ENCODE measurements at places on chromosomes 6 and 20. TPM values are rescaled to one million over a fixed set of nuclear protein-coding genes. Genes with fewer than 3 reads are reported as not detected.

GPX5 gene
- total RNA-seq = not detected

- no peak for DNase-seq
Measured at GRCh38 chr6:45645302-45645701, 267.6 kb upstream of the SUPT3H start.

WFDC10B gene
- total RNA-seq = not detected

DNA sequence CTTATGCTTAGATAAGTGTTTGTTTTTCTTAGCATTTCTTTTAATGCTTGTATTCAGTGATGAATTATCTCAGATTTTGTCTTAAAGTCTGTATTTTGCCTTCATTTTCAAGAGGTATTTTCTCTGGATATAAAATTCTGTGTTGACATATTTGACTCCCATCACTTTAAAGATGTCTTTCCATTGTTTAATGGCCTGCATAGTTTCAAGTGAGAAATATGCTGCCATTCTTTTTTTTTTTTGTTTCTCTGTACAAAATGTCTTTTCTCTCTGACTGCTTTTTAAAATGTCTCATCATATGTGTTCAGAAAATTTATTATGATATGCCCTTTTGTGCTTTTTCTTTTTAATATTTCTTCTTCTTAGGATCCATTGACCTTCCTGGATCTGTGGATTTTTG, 578.0 kb upstream of the NOX3 start:
- DNase-seq = no peak

GRCh38 chr6:133542056-133542821, 301.1 kb downstream of the EYA4 start:
- no peak for DNase-seq

HLA-DRA gene
- 92.8 TPM for total RNA-seq

BMP2 gene
- 13.8 TPM for total RNA-seq

DNA sequence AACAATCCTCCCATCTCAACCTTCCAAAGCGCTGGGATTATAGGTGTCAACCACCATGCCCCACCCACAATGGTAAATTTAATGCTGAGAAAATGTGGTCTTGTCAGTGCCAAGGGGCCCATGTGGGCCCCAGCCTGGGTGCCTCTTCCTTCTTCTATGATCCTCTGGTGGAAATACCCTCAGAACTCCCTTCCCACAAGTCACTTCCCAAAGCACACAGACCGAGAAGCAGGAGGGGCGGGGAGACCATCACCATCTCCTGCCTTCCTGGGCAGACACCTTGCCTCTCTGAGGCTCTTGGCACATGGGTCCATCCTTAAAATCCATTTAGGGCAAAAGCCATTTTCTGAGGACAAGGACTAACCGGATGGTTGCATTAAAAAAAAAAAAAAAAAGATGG, 59.0 kb downstream of the NOL4L start:
- no peak for DNase-seq

VNN1 gene
- 0.89 TPM for total RNA-seq

DNA sequence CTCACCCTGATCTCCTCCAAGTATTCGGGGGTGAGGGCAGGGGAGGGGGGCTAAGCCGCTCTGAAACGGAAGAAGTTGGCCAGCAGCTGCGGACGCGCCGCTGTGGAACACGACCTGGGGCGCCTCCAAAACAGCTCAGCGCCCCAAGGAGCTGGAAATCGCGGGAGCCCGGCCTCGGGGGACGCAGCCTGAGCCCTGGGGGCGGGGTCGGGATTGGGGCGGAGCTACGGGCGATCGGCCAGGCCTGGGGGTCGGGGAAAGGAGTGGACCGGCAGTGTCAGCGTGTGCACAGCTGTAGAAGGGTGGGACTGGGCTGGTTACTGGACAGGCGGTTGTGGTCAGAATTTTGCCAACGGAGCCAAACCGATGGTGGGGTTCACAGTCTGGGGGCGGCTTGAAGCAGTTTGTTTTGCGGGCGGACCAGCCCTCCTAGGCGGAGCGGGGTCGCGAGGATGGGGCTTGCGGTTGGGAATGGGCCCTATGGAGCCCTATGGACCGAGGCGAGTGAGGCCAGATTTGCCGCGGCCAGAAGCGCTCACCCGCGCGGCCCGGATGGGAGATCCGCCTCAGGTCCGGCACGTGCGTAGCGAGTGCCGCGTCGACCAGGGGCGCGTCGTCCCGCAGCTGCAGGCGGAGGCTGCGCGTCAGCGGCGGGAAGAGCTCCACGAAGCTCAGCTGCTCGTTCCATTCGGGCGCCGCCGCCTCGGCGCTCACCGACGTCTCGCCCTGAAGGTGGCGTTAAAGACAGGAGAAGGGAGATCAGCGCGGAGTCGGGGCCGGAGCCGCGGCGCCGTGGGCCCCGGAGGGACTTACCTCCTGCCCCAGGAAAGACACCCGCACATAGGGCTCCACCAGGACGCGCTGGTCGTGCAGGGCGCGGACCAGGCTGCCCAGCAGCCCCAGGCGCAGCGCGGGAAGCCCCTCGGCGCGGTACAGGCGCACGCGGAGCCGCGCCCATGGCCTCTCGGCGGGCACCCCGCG, 14.3 kb upstream of the SPAG4 start:
- peak; percentile 33 for DNase-seq

DNA sequence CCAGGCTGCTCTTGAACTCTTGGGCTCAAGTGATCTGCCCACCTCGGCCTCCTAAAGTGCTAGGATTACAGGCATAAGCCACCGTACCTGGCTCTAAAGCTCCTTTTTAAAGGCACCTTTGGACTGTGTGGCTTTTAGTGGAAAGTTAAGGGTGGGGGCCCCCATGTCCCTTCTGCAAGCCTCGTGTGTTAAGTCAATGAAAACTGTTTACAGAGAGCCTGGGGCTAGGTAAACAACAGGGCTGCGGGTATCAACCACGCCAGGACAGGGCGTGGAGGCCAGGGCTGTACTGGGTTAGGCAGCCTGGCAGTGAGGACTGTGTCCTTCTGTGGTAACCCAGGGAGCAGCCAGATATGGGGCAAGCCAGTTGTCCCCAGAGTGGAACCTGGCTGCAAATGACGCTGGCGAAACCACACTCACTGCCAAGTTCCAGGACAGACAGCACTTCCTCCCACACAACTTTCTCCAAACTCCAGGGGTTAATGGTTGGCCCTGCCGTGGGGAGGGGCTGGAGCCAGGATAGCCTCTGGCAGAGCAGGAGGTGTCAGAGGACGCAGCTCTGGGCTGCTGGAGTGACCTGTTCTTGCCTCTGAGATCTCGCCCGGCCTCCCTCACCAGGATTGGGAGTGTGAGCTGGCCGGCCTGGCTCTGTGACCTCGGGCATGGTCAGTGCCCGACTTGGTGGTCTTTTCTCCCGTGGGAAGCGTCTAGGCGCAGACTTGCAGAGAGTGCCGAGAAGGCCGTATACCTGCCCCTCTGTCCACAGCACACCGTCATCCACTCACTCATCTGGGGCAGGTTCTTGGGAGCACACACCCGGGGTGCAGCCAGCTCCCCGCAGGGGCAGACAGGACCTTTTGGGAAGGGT, 3.2 kb downstream of the SLC17A9 start:
- DNase-seq = no peak

DNA sequence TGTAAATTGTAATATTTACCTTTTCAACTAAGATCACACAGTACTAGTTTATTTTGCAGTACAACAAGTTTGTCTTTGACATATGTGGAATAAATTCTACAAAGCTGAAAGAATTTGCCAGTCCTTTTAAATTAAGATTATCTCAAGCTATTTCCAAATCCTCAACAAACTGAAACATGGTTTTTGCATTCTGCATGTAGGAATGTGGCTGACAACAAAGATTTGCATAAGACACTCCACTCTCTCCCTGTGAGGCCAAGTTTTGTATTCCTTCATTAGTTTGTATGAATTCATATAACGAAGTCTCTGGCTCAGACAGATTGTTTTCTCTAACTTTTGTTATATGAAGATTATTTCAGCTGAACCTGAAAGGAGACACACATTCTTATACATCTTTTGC, 124.1 kb upstream of the THEMIS start:
- peak; percentile 39 for DNase-seq

SLCO4A1 gene
- 6.3 TPM for total RNA-seq

GRCh38 chr6:123439371-123439770, 197.4 kb downstream of the TRDN start:
- DNase-seq = no peak

PTK7 gene
- 121 TPM for total RNA-seq

SERPINB6 gene
- total RNA-seq = 36.9 TPM

GRCh38 chr6:37177077-37177934, 7.4 kb downstream of the PIM1 start:
- DNase-seq = no peak

DCDC2 gene
- total RNA-seq = 1.2 TPM

DNA sequence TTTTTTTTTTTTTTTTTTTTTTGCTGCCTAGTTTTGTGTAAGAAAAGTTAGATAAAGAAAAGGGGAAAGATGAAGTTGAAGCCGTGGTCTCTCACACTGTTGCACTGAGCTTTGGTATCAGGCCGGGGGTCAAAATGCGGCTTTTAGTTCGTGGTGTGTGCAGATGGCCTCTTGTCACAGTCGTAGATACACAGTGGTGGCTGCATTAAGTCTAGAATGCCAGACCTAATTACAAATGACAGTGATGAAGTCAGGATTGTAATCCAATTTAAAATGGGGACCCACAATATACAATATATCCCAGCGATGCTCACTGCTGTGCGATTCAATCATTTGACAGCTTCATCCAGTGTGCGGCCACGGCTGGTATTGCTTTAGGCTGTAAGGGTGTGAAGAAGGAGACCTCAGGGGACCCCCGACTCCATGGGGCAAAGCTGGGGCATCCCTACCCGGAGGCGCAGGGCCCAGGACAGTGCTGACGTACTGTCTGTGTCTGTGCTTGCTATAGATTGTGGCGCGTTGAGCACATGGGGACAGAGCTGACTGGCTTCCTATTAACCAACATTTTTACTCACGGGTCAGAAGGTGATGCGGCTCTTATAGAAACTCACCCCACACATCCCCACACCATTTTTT, 210.0 kb upstream of the SOX4 start:
- no peak for DNase-seq

DNA sequence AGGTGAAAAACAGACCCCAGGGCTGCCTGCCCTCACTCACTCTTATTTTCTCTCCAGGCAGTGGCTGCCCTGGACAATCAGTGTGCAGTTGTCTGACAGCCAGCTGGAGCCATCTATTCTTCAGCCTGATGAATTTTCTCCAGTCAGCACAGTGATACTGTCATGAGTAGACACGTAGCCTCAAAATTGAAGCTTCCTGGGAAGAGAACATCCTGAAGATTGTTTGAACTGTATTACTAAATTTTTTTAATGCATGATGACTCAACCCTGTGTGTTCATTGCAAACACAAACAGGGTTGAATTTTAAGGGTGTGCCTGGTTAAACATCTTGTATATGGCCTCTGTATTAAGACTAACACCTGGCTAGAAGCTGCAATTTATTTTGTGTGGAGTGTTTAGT, 49.8 kb upstream of the STXBP5 start:
- no peak for DNase-seq

MPIG6B gene
- total RNA-seq = 0.59 TPM

All from skin of body (tissue), 3 donors.